ENCODE measurements at places on chromosomes 12 and 14.
A peak's percentile ranks its signal among the peaks of the same experiment; 100 is the strongest.

DNA sequence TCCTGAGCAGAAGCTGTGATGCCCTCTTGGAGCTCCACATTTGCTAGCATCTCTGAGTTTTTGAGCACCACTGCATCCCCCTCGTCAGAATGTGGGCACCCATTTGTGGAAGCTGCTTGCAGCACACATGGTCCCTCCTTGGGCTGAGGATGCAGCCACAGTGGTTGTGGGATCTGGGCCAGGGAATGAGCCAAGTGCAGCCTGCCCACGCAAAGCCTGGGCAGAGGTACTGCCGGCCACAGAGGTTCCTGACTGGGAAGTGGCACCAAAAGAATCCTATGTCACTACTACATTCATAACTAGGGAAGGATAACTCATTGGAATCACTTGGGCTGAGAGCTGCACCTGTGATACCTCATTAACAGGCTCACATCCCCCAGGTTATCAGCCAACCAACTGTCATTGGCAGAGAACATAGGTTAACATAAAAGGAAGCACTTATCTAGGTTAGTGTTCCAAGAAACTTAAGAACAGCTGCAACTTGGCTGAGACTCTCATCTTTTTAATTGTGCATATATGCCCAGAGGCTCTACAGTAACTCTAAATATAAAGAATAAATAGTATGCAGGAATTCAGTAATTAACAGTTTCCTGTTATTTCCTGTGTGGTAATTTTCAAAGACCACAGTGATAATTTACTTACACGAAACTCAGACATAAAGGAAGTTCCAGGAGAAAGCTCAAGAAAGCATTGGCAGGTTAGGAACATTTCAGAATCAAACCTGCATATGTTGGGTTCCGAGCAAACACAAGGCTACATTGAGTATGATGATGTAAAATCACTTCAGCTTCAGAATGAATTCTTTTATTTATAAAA is 145.3 kb downstream of the BCAT1 start:
- DNase-seq = no peak

GRCh38 chr14:96592591-96593386 is 90.6 kb downstream of the PAPOLA start:
- peak; percentile 78 for DNase-seq

- DNase-seq = no peak
These were observed 213.2 kb upstream of the DIO3 start for GRCh38 chr14:101347893-101348777.

- no peak for DNase-seq
These were observed 122.0 kb downstream of the AKAP6 start for GRCh38 chr14:32450919-32451675.

DNA sequence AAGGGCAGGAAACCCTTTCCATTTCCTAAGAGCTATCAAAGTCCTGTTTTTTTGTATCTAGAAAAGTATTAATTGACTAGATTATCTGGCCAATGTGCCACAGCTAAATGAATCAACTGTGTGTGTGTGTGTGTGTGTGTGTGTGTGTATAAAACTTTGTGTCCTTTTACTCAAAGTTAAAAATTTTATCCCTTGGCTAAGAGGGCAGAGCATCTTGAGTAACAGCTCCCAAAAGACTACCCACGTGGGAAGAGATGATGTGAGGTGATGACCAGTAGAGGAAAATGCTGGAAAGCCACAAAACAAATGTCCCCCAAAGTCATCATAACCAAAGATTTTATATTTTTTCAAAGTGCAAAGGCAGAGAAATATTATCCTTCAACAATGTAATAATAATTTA is 90.3 kb downstream of the FAR2 start:
- no peak for DNase-seq

- no peak for DNase-seq
These were observed 23.6 kb upstream of the UTP20 start for GRCh38 chr12:101256266-101256665.

GRCh38 chr14:20697273-20698017 is 8.9 kb downstream of the ANG start:
- peak; percentile 82 for DNase-seq

GRCh38 chr12:64203775-64204174 is 18.3 kb downstream of the KICS2 start:
- DNase-seq = no peak

GRCh38 chr14:105126981-105127329 is 41.6 kb downstream of the JAG2 start:
- no peak for DNase-seq

- DNase-seq = no peak
These were observed 210.1 kb upstream of the DIO3 start for GRCh38 chr14:101351146-101351545.

- no peak for DNase-seq
These were observed 17.2 kb upstream of the KRT83 start for GRCh38 chr12:52338241-52338960.

GRCh38 chr14:65210822-65211182 is 108.5 kb upstream of the MAX start:
- no peak for DNase-seq

GRCh38 chr12:47400266-47400665 is 305.6 kb downstream of the RPAP3 start:
- no peak for DNase-seq

DNA sequence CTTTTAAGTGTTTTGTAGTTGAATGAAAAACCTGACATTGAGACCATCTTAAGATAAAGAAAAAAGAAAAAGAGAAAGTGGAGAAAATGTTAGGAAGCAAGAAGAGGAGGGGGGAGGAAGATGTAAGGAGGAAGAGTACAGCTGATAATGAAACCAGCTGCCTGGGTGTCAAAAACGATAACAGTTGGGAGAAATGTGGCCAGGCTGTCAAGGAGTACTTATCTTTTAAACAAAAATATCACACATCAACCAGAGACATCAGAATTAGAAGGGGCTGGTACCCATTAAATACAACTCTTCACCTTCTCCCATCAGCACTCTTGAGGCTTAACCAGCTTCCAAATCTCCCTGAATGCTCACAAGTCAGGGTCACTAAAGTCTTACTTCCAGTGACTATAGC is 4.5 kb downstream of the SLC11A2 start:
- peak; percentile 15 for DNase-seq

DNA sequence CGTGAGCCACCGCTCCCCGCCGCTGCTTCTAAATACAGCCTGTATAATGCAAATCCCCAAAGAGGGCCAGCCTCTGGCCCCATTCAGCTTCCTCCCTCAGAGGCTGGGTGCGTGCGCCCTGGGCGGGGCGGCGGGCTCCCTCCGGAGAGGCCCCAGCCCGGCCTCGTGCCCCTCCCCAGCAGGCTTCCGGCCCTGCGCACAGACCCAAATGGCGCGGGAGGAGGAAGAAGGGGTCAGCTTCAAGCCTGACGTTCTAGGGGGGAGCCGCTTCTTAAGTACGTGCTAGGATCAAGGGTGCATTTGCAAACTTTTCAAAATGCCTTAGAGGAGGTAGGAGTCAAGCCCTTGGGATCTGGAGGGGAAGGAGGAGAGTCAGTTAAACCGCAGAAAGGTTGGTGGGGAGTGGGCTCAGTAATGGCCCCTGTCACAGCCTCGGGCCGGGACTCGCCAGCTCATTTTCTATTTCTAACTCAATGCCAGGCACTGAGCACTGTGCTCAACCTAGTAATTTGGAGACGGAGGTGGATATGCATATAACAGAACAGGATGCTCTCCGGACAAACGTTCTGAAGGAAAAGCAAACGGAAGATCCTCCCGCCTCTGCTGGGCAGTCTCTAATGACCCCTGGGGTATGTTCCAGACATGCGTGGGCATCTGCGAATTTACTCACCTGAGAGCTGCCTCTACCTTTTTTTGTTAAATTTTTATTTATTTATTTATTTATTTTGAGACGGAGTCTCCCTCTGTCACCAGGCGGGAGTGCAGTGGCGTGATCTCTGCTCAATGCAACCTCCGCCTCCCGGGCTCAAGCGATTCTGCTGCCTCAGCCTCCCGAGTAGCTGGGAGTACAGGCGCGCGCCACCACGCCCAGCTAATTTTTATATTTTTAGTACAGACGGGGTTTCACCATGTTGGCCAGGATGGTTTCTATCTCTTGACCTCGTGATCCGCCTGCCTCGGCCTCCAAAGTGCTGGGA is 32.3 kb downstream of the NINJ2 start:
- DNase-seq = no peak

DNA sequence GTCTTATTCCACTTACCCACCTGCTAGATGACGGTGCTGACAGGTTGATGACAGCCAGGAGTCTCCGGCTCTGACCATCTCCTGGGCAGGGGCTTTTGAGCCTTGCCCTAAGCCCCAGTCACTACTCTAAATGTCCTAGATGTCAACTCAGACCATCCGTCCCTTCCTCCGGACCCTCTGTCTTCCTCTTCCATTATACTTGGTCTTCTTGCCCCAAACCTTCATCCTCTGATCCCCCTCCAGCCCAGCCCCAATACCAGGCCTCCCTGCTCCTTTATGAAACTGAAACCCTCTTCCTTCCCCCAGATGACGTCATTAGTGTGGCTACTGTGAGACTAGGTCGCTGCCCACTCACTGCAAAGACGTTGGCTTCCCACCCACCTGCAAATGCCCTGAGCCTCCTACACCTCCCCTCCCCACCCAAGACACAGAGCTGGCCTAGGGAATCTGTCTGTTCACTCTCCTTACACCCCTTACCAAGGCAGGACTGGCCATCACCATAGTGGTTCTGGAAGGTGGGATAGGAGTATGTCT is 10.1 kb downstream of the KRT71 start:
- DNase-seq = no peak

DNA sequence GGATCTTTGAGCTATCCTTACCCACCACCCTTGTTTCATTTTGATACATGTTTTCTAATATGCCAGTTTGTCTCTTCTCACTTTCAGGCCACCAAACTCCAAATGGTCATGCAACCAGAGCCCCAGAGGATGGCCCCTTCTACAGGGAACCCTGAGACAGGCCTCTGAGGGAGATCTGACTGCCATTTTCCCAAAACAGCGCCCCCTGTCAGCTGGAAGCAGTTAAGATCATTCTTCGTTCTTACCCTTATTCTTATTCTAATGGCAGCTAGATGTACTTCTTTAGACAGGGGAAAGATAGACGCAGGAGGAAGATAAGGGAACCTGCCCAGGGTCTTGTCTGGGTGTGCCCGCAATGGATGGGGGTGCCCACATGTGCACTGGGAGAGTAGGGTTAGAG is 38.4 kb downstream of the C12orf56 start:
- DNase-seq = no peak

DNA sequence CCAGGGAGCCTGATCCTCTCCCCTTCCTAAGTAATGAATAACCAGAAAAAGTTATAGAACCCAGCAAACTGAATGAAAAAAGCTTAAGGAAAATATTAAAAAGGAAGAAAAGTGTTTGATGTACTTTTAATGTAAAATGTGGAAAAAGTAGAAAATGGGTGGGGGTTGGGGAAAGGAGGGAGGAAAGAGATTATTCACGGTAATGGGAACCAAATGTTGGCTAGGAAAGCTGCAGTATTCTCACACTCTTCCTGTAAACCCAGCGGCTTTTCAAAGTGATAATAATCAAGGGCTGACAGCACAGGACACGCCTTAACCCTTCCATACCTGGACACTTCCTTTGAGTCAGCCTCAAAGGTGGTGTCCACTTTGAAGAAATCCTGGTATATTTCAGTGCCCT is 139.2 kb downstream of the TGFB3 start:
- DNase-seq = no peak

GRCh38 chr12:9925705-9926393 is 6.3 kb downstream of the CLEC2A start:
- peak; percentile 73 for DNase-seq

DNA sequence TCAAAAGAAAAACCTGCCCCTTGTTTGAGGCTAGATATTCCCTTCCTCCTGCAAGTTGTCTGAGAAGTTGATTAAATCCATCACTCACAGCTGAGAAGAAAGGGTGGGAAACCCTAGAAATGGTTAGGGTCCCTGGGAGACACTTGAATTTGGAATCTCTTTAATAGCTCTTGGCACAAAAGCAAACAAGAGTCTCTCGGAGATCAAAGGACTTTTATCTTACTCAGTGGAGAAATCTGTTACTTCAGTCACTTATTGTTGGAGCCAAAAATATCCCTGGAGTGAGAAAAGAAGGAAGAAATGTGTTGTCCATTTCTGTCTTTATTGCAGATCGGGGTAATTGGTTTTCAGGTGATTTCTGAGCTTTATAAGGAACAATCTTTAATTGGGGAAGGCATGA is 47.0 kb downstream of the TMEM132C start:
- DNase-seq = no peak

DNA sequence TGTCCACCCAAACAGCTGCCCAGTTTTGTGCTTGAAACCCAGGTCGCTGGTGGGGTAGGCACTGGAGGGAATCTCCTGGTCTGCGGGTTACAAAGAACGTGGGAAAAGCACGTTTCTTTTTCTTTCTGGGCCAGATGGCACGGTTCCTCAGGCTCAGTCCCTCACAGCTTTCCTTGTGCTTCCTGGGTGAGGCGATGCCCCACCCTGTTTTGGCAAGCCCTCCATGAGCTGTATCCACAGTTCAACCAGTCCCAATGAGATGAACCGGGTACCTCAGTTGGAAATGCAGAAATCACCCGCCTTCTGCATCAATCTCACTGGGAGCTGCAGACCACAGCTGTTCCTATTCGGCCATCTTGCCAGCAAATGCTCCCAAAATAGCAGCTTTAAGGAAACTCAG is 51.4 kb upstream of the TMTC2 start:
- no peak for DNase-seq

- no peak for DNase-seq
These were observed 2.6 kb downstream of the BCL7A start for GRCh38 chr12:122024132-122024785.

- DNase-seq = no peak
These were observed 155.4 kb upstream of the PDE3A start for GRCh38 chr12:20212658-20213555.

DNA sequence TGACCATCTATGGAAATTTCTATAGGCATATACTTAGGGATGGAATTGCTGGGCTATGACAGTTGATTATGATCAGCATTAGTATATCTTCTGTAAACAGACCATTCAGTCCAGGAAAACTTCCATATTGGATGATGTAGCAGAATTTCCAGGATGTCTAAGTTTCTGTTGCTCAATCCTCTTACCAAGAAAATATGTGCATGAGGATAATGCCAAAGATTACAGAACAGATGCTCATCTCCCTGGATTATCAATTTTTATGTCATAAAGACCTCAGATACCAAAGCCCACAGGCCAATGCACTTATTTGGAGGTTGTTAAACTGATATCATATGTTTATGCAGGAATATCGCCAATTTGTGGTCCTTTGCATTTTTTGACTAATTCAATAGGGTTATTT is 354.4 kb upstream of the FLRT2 start:
- DNase-seq = no peak

- DNase-seq = no peak
These were observed 208.5 kb upstream of the NEDD1 start for GRCh38 chr12:96698521-96698920.
